Lower leg skin (tissue), 4 donors: ENCODE measurements at places on chromosomes 4 and X. TPM values are rescaled to one million over a fixed set of nuclear protein-coding genes. Genes with fewer than 3 reads are reported as not detected.

DNA sequence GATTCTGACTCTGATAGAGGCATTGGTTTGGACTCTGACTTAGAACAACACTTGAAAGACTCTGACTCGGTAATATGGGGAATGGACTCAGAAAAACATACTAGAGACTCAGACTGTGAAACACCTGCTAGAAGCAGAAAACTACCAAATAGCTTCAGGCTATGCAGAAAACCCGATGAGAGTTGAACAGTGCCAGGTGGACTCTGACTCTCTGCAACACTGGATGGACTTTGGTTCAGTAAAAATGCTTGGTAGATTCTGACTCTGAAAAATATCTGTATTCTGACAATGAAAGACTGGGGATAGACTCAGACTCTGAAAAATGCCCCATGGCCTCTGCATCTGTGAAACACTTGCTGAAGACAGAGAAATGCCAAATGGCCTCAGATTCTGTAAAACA is 215.1 kb upstream of the HDX start:
- DNase-seq: no peak

DNA sequence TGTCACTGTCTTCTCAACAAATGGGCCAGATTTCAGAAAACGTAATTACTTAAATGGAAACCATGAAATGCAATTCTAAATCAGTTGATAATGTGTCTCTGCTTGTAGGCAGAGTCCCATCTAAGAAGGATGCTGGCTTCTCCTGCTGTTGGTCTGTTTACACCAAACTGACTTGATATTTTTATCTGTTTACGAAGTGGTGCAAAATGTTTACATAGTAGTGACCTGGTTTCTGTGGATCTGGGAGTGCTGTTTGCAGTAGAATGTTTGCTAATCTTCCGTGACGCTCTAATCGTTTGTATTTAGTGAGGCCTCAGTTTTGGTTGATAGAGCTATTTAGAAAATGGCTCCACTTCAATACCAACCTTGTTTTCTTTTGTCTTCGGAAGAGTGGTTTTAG is 213.5 kb downstream of the VEGFC start:
- DNase-seq: no peak

- no peak for DNase-seq
These were observed 57.7 kb upstream of the PASD1 start for GRCh38 chrX:151505796-151506195.

DNA sequence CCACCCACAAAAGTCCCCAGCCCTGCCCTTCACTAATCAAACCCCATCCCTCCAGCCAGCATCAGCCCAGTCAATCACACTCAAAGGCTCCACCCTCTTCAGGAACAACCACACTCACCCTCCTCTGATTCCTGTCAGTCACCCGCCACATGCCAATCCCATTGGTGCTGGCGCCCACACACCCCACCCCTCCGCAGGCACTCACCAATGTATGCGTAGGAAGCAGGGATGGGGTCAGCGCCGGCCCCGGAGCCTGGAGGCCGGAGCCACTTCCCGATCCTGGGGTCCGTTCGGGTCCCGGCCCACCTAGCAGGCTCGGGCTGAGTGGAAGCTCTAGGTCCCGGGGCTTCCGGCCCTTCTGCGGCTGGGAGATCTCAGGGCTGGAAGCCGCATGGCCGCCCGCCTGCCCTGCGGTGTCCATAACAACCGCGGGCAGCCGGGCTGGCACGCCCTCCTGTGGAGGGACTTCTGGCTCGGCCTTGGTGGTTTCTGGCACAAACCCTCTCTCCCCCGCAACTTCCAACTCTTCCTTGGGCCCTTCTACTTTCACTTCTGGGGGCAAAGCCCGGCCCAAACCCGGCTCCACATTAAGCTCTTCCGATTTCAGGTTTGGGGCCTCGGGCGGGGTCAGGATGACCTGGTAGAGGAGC is 7.9 kb upstream of the CFP start:
- DNase-seq: no peak

GRCh38 chr4:182695842-182696241 is 221.3 kb downstream of the DCTD start:
- no peak for DNase-seq

The HMX1 gene
- not detected for total RNA-seq

The TMEM47 gene
- total RNA-seq: 9.6 TPM
